ENCODE measurements at places on chromosomes 3 and 15. TPM values are rescaled to one million over a fixed set of nuclear protein-coding genes. Genes with fewer than 3 reads are reported as not detected.

DNA sequence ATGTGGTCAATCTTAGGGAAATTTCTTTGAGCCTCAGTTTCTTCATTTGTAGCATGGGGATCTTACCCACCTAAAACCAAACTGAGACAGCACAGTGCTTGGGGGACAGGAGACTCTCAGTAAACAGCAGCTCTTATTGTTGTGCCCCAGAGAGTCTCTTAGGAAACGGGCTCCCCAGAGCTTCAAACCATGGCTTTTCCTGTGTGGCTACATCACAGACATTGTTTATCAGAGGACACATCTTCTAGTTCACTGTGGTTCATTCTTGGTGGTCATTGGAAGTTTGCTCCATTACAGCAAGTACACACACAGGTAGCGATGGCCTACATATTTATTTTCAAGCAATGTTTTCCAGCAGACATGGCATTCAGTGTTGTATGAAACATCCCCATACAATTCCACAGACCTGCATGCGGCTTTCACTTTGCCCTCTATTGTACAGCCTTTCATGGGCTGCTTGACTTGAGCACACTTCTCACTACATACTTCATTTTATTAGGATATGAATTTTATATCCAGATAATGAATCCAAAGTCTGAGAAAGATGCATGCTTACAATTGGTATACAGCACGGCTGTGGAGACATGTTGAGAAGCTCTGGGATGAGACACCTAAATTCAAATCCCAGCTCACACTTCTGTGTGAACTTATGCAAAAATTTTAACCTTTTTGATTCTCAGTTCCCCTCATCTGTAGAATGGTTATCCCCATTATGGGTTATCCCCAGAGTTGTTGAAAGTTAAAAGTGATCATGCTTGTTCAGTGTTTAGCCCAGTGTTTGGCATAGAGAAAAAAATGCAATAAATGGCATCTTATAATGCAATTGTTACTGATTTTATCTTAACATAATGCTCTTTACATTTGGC lies 84.8 kb upstream of the ICE2 start:
- H3K27me3 ChIP-seq, result no peaks in the 10 kb centered on the region
- no peaks in the 10 kb centered on the region for H3K36me3 ChIP-seq
- H3K4me3 ChIP-seq, result no peak overlapping the region
- no peak overlapping the region for H3K27ac ChIP-seq

DNA sequence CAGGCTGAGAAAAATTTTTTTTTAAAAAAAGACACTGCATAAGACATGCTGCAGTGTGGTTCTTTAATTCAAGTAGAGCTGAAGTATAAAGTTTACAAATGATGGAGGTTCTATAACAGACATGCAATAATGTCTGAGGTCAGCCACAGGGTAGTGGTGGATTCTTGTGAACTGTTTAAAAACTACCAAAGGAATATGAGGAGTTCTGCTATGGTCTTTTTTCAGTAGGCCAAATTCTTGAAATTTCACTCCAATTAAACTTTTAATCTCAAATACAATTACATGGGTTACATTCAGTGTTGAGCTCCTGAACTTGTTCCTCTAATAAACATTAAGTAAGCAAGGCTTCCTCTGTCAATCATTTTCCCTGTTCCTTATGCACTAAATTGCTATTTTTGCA lies 122.7 kb downstream of the PLD1 start:
- DNase-seq, result no peak
- no peaks in the 10 kb centered on the region for H3K27me3 ChIP-seq
- no peak overlapping the region for H3K27ac ChIP-seq
- no peaks in the 10 kb centered on the region for H3K36me3 ChIP-seq

GRCh38 chr3:119628390-119628789 lies 30.7 kb downstream of the PLA1A start:
- DNase-seq, result no peak
- H3K27me3 ChIP-seq, result no peaks in the 10 kb centered on the region
- H3K4me3 ChIP-seq, result no peak overlapping the region
- no peaks in the 10 kb centered on the region for H3K36me3 ChIP-seq

GABRB3 gene
- total RNA-seq, result 1.1 TPM

- no peak overlapping the region for H3K27ac ChIP-seq
- no peak for DNase-seq
- H3K4me3 ChIP-seq, result no peak overlapping the region
- H3K36me3 ChIP-seq, result no peaks in the 10 kb centered on the region
- H3K4me1 ChIP-seq, result no peaks in the 10 kb centered on the region
Measured at GRCh38 chr15:41944313-41944940, 27.9 kb downstream of the EHD4 start.

DNA sequence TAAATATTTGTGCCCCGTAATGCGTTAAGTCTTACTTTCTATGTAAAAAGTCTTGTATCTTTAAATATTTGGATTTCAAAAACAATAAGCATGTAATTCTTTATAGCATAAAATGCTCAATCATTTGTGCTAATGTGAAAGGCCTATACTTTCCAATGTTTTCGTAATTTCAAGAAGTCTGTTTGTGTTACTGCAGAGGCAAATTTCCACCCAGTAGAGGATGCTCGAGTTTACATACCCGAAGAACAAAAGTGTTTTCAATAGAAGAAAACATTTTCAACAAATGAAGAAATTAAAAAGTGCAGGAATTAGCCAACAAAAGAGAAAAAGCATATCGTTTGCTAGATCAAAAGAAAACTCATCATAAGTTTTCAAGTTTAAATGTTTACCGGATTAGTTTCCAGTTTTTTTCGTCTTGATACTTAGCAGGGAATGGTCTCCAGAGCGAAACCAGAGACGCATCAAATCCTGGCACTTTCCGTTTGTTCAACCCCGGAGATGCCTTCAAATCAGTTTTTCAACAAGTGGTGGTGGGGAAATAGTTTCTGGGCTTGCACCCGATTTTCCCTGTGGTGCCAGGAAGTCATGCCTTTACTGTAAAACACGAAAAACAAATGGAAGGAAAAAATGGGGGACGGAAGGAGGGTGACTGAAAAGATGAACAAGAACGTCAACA lies 1.0 kb downstream of the CGGBP1 start:
- peaks cover 4% of the 10 kb centered on the region for H3K4me1 ChIP-seq
- H3K27me3 ChIP-seq, result no peaks in the 10 kb centered on the region
- DNase-seq, result no peak
- no peaks in the 10 kb centered on the region for H3K36me3 ChIP-seq
- H3K4me3 ChIP-seq, result peak overlapping the region; percentile 87

- no peak overlapping the region for H3K27ac ChIP-seq
- H3K4me1 ChIP-seq, result no peaks in the 10 kb centered on the region
- H3K27me3 ChIP-seq, result no peaks in the 10 kb centered on the region
- no peaks in the 10 kb centered on the region for H3K36me3 ChIP-seq
- no peak overlapping the region for H3K4me3 ChIP-seq
Measured at GRCh38 chr3:170778240-170779217, 91.5 kb downstream of the RPL22L1 start.

GRCh38 chr3:113079218-113079961 lies 88.6 kb downstream of the GTPBP8 start:
- H3K4me3 ChIP-seq, result no peak overlapping the region
- no peaks in the 10 kb centered on the region for H3K4me1 ChIP-seq
- H3K27me3 ChIP-seq, result no peaks in the 10 kb centered on the region
- no peak for DNase-seq
- H3K36me3 ChIP-seq, result no peaks in the 10 kb centered on the region

DNA sequence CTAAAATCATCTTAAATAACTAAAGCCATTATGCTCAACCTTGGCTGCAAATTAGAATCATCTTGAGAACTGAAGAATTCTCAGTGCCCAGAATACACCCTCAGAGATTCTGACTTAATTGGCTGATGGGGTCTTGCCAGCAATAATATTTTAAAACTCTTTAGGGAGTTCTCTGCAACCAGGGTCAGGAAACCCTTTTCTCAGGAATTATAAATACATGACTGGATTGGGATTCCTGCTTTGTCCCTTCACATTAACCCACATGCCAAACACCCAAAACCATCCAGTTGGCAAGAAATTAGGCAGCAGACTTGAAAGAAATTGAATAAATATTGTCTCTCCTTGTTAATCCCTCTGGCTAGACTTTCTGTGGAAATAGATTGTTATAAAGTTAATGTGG lies 482.3 kb upstream of the NECTIN3 start:
- no peak for DNase-seq
- no peaks in the 10 kb centered on the region for H3K4me1 ChIP-seq
- H3K27ac ChIP-seq, result no peak overlapping the region
- H3K4me3 ChIP-seq, result no peak overlapping the region
- no peaks in the 10 kb centered on the region for H3K36me3 ChIP-seq
- H3K27me3 ChIP-seq, result no peaks in the 10 kb centered on the region

AMOTL2 gene
- total RNA-seq, result 17.8 TPM
